ENCODE measurements at places on chromosomes 4 and X.

GRCh38 chrX:36963852-36964251 lies 44.3 kb upstream of the FAM47C start:
- no peak for DNase-seq

GRCh38 chr4:101501421-101501820 lies 154.1 kb upstream of the PPP3CA start:
- DNase-seq: no peak

GRCh38 chrX:7069556-7069955 lies 78.0 kb upstream of the STS start:
- no peak for DNase-seq

DNA sequence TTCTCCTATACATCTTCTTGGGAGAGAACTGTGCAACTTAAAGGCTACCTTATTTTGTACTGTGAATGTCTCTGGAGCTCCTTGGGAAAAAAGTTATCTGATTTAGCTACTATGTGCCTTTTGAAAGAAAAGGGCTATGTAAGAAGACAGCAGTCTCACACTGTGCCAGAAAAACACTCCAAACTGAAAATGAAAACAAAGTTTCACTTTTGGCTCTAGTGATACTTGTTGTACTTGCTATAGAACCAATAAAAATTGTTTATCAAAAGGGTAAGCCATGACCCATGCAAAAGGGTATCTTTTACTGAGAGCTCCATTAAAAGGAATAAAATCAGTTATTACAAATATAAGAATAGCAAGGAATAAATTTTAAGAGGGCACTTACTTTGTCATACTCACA lies 2270.0 kb downstream of the ARAP2 start:
- no peak for DNase-seq

DNA sequence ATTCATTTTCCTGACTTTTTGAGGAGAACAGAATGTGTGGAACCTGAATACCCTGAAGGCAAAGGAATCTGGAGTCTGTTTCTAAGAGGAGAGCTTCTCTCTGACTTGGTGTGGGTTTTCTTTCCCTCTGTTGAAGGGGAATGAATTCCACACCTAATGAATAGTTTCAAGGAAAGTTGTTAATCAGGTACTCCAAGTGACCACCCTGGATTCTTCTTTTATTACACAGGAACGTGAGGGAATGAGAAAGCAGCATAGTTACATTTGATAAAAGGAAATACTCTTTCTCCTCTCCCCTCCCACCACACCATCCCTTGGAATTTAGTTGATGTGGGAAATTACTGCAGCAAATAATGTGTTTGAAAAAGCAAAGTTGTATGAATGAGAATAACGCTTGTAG lies 29.7 kb downstream of the SLIT2 start:
- DNase-seq: no peak

GRCh38 chr4:11635342-11635741 lies 206.6 kb upstream of the HS3ST1 start:
- no peak for DNase-seq

DNA sequence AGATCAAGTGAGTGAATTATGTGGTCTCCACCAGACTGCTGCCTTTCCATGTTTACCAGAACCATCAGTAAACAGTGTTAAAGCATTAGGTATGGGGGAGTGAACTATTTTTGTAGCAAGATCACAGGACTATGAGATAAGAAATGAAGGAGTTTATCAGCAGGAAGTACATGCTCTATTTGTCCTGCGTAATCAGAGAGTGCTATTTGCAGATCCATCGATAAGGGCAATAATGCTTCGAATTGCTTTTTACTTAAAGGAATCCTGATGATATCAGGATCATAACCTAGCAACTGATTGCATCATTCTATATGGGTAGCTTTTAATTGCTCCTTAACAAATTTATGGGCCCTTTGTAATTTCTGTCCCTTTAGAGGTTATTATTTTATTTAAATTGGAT lies 57.1 kb downstream of the RBM46 start:
- DNase-seq: no peak

GRCh38 chrX:38669428-38669827 lies 108.1 kb downstream of the TSPAN7 start:
- no peak for DNase-seq

- DNase-seq: no peak
These were observed 133.7 kb upstream of the IL1RAPL2 start for GRCh38 chrX:104432321-104432720.

GRCh38 chr4:24975510-24975909 lies 55.2 kb downstream of the LGI2 start:
- DNase-seq: no peak

GRCh38 chrX:23332888-23333821 lies 1.5 kb upstream of the PTCHD1 start:
- DNase-seq: no peak

DNA sequence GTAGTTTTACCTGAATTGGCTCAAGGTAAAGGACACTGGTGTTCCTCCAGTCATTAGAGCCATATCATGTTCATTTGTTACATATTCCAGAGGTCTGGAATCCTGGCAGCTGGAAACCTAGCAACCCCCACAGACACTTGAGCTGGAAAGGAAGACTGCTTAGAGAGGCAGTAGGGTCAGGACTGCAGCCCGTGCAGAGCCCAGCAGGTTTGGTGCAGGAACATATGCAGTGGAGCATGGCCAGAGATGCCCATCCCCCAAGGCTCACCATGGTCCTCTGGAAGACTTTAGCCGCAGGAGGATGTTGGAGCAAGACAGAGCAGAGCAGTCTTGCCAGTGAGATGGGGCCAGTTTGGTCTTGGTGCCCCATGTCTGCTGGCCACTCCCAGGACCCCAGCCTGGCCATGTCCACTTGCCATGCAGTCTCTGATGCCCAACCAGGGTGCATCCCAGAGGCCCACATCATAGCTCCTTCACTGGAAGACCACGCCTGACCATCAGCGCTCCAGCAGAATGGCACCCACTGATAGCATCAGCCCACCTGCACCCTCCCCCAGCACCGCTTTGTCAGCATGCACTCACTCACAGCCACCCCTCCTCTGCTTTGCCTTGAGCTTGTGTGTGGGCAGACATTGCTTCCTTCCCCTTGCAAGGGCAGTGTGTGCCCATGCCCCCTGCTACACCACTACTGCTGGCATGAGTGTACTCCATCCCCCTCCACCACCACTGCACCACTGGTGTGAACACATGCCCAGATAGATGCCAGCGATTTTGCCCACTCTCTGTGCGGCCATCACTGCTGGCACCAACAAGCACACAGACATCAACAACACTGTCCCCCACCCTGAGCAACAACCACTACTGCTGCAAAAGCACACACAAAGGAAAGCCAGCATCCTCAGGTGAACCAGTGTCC lies 190.3 kb upstream of the SPOCK3 start:
- no peak for DNase-seq

DNA sequence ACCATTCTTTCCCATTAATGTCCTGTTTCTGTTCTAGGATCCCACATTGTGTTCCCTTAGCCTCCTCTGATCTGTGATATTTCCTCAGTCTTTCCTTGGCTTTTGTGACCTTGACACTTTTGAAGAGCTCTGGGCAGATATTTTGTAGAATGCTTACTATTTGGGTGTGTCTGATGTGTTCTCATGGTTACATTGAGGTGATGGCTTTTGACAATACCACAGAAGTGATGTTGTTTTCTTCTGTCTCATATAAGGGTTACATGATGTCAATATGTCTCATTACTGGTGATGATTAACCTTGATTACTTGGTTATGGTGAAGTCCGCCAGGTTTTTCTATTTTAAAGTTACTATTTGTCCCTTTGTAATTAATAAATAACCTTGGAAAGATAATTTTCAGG lies 183.7 kb downstream of the SOWAHB start:
- DNase-seq: no peak

- no peak for DNase-seq
These were observed 46.4 kb upstream of the ABCG2 start for GRCh38 chr4:88204882-88205281.

DNA sequence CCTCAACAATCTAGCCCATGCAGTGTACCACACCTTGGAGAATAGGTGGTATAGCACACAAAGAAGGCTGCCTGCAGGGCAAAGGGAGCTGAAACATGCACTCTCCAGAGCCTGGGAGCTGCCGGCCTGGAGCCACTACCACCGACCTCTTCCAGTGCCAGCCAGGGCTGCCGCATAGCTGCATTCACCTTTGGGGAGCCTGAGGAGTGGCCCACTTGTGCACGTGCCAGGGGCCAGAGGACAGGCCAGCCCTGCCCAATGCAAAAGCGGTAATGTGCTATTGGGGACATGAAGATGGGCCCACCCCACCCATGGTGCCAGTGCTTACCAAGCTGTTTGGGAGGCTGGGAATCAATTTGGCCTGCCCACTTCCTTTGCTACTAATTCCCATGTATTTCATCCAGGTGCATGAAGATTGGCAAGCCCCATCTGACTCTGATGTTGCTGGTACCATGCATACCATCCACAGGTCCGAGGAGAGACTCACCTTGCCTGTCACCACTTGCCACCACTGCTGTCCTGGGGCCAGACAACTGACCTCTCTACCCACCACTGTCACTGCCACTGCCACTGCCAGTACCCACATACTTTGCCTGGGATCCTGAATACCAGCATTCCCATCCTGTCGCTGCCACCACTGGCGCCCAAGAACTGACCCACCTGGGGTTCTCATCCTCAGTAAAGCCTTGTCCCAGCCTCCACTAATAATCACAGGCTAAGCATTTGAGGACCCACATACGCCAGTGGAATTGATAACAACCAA lies 506.9 kb downstream of the MAGEB5 start:
- DNase-seq: no peak

DNA sequence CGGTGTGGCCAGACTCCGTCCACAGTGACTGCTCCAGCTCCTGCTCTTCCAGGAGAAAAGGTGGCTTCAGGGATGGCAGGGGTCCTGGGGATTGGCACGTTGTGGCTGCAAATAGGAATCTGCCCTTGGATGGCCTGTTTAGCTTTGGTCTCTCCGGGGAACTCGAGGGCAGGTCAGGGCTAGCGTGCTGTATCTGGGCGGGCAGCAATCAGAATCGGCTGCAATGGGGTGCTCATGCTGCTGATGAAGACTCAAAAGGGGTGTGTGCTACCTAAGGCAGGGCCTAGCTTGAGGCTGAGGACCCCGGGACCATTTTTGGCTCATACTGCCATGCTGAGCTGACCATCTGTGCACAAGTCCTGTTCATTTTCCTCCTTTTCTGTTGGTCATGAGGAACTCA lies 51.3 kb downstream of the RGS12 start:
- no peak for DNase-seq

DNA sequence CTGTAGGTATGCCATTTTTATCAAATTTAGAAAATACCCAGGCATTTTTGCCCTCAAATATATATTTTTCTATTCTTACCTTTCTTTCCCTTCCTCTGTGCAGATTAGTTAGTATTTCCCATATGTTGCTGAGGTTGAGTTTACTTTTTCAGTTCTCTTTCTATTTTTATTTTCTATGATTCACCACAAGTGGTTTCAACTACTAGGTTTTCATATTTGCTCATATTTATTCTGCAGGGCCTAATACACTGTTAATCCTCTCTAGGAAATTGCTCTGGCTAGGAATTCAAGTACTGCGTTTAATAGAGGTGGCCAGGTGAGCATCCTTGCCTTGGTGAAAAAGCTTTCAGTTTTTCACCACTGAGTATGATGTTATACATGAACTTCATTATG lies 1535.3 kb upstream of the PCDH10 start:
- no peak for DNase-seq

DNA sequence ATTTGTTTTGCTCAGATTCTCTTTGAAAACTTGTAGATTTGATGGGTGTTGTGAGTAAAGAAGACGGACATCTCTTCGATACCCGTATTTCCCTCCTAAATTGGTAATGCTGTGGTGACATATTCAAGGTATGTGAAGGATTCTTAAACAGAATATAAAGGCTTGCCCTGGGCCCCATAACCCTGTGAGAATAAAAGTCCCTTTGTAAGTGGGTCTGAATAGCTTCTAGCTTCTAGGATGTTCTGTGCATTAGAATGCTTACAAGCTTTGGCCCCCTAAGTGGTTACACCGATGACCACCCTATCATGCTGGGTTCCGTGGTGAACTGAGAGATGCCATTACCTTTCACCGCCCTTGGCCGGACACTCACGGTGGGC lies 574 bp upstream of the MOB1B start:
- no peak for DNase-seq

DNA sequence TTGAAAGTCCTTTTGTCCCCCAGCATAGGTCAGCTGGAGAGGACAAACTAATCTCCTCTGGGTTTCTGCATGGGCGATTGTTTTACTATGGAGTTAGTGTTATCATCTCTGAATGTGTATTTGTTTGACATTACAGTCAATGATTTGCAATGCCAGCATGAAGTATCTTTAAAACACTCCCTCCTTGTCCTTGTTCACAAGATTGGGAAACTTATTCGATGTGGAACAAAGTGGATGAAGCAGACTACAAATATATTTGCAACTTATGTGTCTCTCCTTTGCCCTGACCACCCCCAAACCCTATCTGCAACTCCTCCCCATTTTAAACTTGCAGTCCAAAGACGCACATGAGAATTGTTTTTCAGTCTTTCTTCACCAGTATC lies 1.5 kb upstream of the PITX2 start:
- DNase-seq: no peak

DNA sequence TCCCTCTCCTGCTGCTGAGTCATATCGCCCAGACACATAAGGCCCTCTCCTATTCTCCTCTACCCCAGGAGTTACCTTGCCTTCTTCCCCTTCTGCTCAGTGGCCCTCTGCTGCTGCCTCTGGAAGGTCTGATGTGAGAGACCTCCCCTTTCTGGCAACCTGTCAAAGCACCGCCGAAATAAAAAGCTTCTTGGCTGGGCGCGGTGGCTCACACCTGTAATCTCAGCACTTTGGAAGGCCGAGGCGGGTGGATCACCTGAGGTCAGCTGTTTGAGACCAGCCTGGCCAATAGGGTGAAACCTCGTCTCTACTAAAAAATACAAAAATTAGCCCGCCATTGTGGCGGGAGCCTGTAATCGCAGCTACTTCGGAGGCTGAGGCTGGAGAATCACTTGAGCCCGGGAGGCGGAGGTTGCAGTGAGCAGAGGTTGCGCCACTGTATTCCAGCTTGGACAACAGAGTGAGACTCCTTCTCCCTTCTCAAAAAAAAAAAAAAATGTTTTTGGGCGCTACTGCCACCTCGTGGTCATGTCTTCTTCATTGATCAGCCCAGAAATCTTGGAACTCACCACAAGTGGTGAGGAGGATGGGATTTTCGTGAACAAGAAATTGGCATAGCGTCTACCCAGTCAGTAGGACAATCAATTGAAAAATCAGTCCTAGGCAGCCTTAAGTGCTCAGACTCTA lies 8.6 kb upstream of the ZXDA start:
- DNase-seq: no peak

- DNase-seq: no peak
These were observed 629.7 kb upstream of the DIPK2B start for GRCh38 chrX:45830343-45830742.

- no peak for DNase-seq
These were observed 341.1 kb upstream of the PPARGC1A start for GRCh38 chr4:24230955-24231354.
